ENCODE measurements at places on chromosomes 6 and 20.

GRCh38 chr20:50273601-50274491 lies 83.2 kb downstream of the CEBPB start:
- DNase-seq: no peak

DNA sequence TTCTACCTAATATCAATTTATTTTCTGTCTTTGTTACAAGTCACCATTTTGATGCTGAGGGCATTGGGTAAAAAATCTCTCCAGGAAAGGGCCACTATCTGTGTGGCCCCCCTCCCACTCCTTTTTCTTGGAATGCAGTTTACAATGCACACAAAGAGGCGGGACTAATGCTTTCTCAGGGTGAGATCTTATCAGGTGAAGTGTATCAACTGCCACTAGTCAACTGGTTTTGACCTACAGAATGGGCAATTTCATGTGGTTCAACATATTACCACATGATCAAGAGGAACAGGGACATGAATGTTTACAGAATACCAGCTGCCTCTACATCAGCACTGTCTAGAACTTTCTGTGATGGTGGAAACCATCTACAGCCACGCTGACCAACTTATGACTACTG lies 3.7 kb downstream of the RRBP1 start:
- DNase-seq: peak; percentile 61

DNA sequence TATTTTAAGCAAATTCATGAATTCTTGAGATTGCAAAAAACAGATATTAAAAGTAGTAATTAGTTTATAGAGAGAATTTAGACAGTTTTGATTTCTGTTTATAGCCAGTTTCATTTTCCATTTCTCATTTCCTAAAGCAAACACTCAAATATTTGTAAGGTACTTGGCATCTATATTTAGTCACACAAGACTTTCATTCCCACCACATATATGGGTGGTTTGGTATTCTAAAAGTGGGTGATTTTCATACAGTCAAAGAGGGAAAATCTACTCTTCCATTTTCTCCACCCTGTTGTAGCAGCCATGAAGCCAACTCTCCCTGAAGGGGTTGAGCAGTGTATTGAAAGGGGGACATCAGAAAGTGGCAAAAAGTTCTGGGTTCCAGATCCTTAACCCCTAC lies 181.1 kb upstream of the SUPT3H start:
- DNase-seq: no peak

GRCh38 chr6:100913400-100914276 lies 32.5 kb upstream of the ASCC3 start:
- DNase-seq: no peak

DNA sequence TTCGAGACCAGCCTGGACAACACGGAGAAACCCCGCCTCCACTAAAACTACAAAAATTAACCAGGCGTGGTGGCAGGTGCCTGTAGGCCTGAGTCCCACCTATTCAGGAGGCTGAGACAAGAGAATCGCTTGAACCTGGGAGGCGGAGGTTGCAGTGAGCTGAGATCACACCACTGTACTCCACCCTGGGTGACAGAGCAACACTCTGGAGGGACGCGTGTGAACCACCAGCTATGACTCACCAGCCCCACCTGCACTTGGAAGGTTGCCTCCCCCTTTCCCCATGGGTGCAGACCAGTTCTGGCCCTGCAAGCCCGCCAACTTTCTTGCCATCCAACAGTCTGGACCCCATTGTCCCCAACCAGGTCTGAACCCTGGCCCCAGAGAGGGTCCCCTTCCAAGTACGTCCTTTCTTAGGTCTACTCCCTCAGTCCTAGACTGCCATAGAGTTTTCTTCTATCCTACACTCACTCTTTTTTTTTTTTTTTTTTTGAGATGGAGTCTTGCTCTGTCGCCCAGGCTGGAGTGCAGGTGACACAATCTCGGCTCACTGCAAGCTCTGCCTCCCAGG lies 29.2 kb downstream of the ATP9A start:
- no peak for DNase-seq

DNA sequence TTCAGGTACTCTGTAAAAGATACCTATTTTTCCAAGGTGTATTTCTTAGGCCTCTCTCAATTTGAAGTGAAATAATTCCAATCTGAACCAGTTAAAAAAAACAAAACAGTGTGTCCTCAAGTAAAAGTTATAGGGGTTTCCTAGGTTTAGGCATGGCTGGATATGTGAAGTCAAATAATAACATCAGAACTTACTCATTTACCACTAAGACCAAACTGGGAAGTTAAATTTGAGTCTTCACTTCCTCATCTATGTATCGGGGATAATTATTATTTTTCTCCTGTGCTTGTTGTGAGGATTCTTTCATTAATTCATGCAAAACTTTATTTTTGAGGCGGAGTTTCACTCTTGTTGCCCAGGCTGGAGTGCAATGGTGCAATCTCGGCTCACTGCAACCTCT lies 86.2 kb upstream of the PTPRK start:
- DNase-seq: no peak

DNA sequence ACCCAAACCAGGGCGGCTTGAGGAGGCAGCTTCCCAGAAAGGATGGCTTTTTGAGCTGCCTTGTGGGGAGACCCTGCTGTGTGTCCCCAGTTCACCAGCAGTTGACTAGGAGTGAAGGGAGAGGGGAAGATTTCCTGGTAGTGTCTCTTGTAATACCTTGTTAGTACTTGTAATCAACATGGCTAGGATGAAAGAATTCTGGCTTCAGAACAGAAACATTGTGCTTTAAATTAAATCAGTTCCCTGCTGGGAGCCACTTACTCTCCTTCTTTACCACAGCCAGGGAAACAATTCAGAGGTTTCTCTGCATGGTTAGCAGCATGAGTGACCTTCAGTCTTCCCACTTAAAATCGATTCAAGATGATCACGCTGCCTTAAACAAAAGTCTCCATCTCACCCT lies 525.4 kb upstream of the ID4 start:
- DNase-seq: no peak

DNA sequence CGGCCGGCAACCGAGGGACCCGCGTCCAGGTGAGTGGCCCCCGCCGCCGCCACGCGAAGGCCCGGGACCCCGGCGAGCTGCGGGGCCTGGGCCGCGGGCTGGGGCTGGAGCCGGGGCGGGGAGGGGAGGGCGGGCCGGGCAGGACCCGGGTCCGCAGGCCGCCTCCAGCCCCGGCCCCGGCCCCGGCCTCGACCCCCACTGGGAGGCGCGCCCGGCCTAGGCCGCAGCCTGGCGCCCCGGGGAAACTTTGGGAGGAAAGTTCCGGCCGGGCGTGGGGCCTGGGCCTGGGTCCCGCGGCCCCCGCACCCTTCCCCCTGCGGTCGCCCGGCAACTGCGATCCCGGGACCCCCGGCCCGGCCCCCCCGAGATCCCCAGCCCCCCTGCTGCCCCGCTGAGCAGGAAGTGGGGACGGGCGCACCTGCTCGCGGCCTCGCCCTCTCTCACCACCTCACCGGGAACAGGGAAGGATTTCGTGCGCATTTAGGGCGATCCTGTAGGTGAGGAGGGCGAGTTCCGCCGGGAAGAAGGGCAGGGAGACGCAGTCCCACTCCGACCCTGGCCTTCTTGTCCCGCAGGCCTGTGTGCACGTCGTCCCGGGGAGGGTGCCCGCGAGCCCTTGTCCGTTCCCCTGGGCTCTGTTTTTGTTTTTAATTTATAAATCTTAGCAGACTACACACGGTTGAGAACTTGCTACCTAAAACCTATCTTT lies 402 bp downstream of the OSBPL2 start:
- peak; percentile 66 for DNase-seq

- DNase-seq: no peak
Observed at GRCh38 chr20:57708694-57709673, 831 bp downstream of the PMEPA1 start.
